Thoracic aorta endothelial cell (primary cell): ENCODE measurements at places on chromosomes 11 and 22. TPM values are rescaled to one million over a fixed set of nuclear protein-coding genes. Genes with fewer than 3 reads are reported as not detected.

CASP1 gene
- total RNA-seq, result 6.6 and 7.5 TPM in 2 replicates

UCP3 gene
- 0.80 and 1.0 TPM in 2 replicates for total RNA-seq

OR2AG2 gene
- 0.27 and 0.43 TPM in 2 replicates for total RNA-seq

CSTF3 gene
- 46.1 and 57.7 TPM in 2 replicates for total RNA-seq

DSCAML1 gene
- total RNA-seq, result not detected in 2 replicates

SYTL2 gene
- 1.2 and 1.5 TPM in 2 replicates for total RNA-seq

CXCR5 gene
- not detected in 2 replicates for total RNA-seq

FGF3 gene
- total RNA-seq, result not detected in 2 replicates

GLYAT gene
- not detected in 2 replicates for total RNA-seq

GGTLC3 gene
- not detected in 2 replicates for total RNA-seq

TREH gene
- not detected in 2 replicates for total RNA-seq

HTR3B gene
- total RNA-seq, result not detected in 2 replicates

SNAP29 gene
- 14.2 and 16.1 TPM in 2 replicates for total RNA-seq

TSPAN4 gene
- total RNA-seq, result 84.0 and 93.8 TPM in 2 replicates

FAM227A gene
- total RNA-seq, result 1.1 and 1.5 TPM in 2 replicates

BTG4 gene
- total RNA-seq, result not detected in 2 replicates
